ENCODE measurements at places on chromosomes 12 and 14.

DNA sequence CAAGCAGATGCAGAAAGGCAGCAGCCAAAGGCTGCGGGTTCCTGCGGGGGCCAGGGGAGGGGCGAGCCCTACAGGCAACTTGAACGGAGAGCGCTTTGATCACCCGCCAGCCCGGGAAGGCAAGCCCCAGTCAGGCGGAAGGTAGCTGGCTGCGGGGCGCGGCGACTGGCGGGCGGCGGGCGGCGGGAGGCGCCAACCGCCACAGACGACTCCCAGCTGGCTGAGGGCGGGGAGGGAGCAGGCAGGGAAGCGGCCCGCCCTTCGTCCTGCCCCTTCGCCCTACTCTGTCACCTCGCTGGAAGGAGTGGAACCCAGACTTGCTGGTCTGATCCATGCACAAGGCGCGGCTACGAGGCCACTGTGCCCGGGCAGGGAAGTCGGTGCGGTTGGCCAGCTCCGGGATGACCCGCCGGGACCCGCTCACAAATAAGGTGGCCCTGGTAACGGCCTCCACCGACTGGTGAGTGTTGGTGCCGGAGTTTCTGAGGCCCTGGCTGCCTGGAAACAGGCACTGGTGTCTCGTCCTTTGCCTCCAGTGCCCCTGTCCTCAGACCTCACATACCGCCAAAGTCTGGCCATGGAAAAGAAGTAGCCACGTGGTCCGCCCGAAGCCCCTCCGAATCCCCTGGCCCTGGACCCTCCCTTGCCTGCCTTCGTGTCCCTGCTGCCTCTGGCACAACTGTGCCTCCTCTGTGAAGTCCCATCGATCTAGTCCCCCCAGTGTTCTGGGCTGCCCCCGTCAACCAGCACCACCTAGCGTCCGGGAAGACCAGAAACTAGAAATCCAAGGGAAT is 15.4 kb upstream of the CARMIL3 start:
- peak; percentile 83 for DNase-seq

GRCh38 chr12:94174576-94174975 is 26.2 kb downstream of the PLXNC1 start:
- DNase-seq: peak; percentile 31

GRCh38 chr14:80491131-80491530 is 279.8 kb upstream of the DIO2 start:
- DNase-seq: peak; percentile 85

DNA sequence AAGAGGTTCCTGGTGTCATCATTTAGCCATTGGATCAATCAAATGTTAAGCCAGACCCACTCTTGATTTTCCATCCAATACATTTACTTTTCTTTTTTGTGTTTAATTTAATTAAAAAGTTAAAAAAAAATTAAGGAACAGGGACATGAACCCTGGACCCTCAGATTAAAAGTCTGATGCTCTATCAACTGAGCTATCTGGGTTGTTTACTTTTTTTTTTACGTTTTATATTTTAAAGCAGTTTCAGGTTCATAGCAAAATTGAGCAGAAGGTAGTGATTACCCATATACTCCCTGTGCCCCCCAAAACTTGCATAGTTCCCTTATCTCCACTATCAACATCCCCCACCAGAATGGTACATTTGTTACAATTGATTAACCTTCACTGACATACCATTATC is 3.0 kb upstream of the ACOT4 start:
- no peak for DNase-seq

GRCh38 chr14:99213527-99213971 is 58.4 kb downstream of the BCL11B start:
- DNase-seq: no peak

DNA sequence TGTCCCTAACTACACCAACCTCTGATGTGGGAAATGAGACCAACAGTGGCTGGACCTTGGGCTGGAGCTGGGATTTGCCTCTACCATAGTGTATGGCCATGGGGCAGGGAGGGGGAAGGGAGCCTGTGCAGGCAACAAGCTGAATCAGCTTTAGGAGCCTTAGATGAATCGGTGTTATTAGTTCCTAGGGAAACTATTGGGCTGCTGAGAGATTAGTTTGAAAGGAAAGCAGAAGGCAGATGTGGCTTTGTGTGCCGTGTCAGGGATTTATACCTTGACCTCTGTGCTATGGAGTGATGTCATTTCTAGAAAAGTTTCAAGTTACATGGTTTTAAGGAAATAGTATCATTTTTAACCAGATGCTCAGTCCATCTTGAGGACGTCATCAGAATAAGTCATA is 19.5 kb upstream of the GAS2L3 start:
- DNase-seq: no peak

- no peak for DNase-seq
These were observed 2.8 kb downstream of the RHNO1 start for GRCh38 chr12:2879853-2880252.

GRCh38 chr12:124828264-124829007 is 35.2 kb downstream of the SCARB1 start:
- DNase-seq: no peak

DNA sequence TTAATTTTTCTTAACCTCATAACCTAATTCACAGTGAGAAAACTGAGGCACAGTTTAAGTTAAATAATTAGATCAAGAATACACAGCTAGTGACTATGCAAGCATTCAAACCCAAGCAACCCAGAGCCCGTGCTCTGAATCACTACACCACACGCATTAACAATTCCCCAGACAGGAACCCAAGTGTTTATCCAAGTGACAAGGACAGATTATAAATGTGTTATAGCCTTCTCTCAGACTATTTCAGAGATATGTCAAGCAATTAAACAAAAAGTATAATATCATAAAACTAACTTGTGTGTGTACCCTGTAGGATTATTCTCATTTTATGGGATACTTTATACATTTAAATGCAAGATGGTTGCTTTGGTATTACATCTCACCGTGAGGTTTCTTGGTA is 43.8 kb downstream of the MED13L start:
- no peak for DNase-seq

- peak; percentile 17 for DNase-seq
These were observed 3.3 kb upstream of the CCDC196 start for GRCh38 chr14:66482873-66483272.

DNA sequence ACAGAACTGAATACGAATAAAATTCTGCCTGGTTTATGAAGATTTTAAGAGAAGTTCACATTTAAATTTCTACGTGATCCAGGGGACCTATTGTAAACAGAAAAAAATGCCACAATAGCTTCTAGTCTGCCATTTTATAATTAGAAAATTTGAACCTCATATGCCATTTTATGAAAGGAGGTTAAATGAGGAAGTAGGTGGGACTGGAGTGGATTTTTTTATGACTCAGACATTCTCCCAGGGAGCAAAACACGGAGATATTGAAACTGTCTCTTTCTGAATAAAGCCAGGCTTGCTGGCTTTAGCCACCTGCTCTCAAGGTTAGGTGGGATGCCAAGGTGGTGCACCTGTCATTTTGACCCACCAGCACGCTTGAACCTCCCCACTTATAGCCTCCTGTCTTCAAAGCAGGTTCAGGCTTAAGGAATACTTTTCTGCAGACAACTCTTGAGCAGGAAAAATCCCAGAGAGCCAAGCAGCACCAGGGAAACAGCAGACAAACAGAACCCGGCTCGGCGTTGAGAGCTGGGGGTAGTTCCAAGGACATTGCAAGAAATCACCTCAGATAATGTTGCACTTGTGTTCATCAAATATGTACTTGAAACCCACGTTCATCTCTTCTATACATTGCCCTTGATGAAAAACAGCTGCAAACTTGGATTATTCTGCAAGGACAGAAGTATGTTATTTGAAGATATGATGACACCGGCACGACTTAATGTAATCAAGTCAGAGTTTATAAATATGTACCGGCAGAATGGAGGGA is 203.7 kb downstream of the PPM1H start:
- DNase-seq: peak; percentile 50

GRCh38 chr12:88530868-88531267 is 49.4 kb downstream of the KITLG start:
- no peak for DNase-seq

DNA sequence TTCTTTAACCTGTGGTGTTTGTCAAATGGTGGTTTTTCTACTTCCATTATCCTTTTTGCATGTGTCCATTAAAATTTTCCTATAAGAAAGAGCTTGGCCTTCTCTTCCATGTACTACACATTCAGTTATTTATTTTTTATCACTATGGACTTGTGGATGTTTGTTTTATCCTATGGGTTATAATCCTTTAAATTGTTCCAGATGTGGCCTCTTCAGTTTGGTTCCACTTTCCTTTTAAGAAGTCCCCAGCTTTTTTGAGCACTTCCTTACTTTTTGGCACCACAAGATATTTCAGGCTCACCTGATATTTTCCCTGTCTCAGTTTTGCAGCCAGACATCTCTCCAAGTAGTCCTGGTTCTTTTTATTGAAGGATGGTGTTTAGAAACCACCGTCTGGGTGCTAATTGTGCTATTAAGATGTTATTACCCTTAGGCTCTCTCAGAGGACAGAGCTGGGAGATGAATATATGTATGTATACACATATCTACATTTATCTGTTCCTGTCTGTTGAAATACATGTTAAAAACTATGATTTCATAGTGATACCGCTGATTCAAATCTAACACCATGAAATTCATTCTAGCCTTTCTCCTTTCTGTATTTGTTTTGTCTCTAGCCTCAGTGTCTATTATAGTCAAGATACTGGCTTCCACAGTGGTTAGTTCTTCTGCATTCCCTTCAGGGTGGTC is 408.5 kb upstream of the RGS6 start:
- DNase-seq: peak; percentile 81

DNA sequence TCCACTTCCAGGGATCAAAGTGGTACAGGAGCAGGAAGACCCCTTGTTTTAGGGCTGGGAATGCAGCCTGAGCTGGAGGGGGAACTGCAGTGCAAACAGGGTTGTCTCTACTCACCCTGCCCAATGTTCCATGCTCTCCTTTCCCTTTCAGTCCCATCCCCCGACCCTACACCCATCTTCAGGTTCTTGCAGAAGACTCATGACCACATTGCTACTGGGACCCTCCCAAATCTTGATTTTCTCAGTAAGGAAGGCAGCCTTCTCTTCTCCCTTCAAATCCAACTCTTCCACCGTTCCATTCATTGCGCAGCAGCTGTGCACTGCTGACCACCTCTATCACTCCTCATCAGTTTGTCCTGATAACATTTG is 1.9 kb downstream of the SERPINA11 start:
- no peak for DNase-seq

DNA sequence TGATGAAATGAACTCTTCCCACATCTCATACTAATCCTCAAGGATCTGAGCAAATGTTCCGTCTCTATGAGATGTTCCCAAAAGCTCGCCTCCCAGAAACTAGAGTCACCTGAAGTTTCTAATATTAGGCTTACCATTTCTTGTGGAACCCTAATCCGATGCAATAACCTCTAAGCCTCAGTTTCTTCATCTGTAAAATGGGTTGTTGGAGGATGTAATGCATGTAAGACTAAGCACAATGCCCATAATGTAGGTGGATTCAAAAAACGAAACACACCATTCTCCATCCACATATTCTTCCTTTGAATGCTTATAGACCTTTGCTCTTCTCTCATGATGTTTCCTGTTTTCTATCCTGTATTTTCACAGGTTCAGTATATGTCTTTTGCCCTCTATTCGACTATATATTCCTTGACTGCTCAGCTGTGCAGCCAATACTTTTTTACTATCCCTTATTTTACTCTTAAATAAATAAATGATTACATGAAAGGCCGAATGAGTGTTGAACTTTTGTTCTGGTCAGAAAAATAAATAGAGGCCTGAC is 307.3 kb upstream of the G2E3 start:
- DNase-seq: no peak

DNA sequence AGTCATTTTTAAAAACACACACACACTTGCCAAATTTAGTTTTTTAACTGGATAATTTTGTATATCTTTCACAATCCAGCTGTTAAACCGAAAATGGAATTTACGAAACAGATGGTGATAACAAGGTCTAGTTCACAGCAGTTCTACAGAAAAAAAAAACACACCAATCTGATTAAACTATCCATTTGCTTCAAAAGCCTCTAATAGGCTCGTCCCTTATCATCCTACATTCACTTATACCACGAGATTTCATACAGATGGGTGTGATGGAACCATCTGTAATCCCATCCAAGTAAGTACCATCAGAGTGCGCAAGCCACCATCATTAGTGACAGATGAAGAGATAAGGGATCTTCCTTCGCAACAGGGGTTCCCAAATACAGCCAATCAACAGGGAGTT is 20.1 kb downstream of the GCH1 start:
- no peak for DNase-seq

All from muscle of leg (tissue), 16 donors.